ENCODE measurements at places on chromosomes 6 and 20.
A peak's percentile ranks its signal among the peaks of the same experiment; 100 is the strongest.

GRCh38 chr20:3847429-3847940, 851 bp downstream of the MAVS start:
- DNase-seq = no peak

GRCh38 chr6:127582777-127583462, 5.9 kb downstream of the C6orf58 start:
- no peak for DNase-seq

GRCh38 chr6:170294813-170295509, 4.1 kb upstream of the DLL1 start:
- DNase-seq = no peak

GRCh38 chr6:72955666-72956065, 269.6 kb downstream of the KHDC1L start:
- DNase-seq = no peak

GRCh38 chr20:62856931-62857619, 4.5 kb downstream of the TCFL5 start:
- DNase-seq = no peak

- DNase-seq = no peak
Measured at GRCh38 chr6:11852061-11852651, 73.6 kb upstream of the ADTRP start.

DNA sequence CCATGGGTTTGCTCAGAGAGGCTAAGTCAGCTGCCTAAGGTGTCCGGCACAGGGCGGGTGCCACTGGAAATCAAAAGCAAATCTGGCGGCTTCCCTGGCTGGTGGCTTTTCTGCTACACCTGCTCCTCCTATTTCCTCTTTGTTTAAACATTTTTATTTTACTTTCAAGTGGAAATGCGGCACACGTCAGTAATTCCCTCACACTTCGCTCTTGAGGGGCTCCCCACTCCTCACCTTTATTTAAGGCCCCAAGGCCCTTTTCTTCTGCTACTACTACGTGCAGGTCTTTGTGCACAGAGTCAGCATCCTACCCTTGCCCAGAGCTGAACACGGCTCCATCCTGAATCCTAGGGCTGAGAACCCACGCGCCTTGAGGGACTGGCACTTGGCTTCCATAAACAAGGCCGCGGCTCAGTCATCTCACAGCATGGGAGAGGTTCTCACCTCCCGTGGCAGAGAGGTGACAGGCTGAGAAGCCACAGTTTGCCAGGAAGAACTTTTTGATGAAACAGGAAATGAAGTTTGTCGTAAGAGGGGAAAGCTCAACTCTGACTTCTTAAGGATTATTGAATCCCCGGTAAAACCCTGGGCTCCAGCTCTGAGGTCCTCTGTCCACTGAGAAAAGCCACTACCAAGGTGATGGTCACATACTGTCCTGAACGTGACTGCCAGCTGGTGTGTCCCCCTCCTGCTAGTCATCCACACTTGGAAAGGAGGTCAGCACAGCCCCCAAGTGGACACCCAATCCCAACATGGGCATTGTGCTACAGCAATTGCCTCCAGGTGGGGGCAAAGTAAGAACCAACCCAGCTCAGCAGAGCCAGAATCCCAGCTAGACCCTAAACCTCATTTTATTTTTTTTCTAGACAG, 48.0 kb downstream of the NFATC2 start:
- no peak for DNase-seq

DNA sequence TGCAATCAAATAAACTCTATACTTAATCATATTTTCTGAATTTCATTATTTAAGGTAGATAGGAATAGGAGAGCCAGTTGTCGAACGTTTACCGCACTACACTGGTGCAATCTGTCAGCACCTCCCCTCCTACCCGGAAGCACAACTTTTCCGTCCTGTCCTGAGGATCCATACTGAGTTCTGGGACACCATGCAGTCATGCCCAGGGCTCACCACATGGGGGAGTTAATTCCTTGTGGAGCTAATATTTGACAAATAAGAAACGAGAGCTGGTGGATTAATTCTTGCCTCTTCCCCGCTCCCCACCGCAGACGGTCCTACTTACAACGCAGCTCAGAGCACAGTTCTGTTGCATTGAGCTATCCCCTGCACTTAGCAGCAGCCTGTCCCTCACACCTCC, 107.7 kb upstream of the RALGAPA2 start:
- DNase-seq = no peak

DNA sequence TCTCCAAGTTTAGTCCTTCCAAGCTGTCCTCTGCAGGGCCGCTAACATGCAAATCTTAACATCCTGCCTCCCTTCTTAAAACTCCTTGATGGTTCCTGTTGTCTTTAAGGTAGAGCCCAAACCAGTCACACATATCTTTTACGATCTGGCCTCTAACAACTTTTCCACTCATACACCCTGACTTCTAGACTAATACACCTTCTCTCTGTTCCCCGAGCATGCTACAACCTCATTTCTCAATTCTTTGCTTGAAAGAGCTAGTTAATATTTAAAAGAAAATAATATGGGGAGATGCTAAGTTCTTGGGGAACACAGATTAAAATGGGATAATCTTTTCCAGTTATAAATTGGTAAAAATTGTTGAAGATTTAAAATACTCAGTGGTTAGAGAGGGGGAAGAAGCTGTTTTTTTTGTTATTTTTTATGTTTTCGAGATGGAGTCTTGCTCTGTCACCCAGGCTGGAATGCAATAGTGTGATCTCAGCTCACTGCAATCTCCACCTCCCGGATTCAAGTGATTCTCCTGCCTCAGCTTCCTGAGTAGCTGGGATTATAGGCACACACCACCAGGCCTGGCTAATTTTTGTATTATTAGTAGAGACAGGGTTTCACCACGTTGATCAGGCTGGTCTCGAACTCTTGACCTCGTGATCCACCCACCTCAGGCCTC, 250.7 kb downstream of the MAFB start:
- no peak for DNase-seq

- DNase-seq = no peak
Measured at GRCh38 chr20:59378396-59378795, 78.0 kb downstream of the EDN3 start.

- DNase-seq = no peak
Measured at GRCh38 chr6:104431096-104431495, 428.6 kb downstream of the HACE1 start.

- DNase-seq = peak; percentile 44
Measured at GRCh38 chr6:25553502-25553901, 98.5 kb upstream of the SCGN start.

- DNase-seq = peak; percentile 16
Measured at GRCh38 chr6:16849280-16849987, 88.2 kb upstream of the ATXN1 start.

- no peak for DNase-seq
Measured at GRCh38 chr20:16351415-16351814, 221.8 kb downstream of the KIF16B start.

DNA sequence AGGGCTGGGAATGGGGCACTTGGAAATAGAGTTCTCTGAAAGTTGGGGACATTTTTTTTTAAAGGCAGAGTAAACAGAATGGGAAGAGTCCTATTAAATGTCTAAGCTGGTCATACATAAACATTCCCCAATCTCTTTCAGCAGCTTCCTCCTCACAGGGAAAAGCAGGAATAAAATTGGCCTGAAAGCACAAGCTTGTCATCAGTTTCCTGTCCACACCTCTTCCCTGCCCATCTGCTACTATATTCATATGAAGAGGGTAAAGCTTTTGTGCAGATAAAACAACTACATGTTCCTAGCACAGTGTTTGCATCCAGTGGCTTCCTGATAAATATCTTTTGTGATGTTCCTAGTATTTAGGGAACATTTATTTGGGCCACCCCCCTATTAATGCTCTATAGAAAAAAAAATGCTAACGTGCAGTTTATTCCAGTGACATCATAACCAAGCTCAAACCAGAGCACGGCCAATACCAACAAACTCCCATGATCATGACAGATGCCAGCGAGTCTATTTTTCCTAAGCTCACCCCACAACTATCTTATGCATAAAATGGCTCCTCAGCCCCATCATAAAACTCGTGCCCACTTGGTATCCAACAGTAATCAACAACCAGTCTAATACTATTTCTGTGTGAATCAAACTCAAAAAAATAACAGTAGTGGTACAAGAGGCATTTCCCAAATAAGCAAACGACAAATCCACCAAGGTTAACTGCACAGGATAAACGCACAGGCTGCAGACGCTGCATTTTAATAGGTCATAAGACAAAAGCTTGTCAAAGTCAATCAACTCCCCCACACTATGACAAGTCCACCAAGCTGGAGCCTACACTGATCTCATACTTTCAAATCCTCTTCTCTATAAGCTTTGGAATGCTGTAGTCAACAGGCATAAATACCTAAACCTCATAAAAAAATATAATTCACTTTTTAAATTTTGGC, 95.3 kb downstream of the EPB41L2 start:
- no peak for DNase-seq
